ENCODE measurements at places on chromosomes 1 and 21. TPM values are rescaled to one million over a fixed set of nuclear protein-coding genes. Genes with fewer than 3 reads are reported as not detected.

LCE1D gene
- not detected for total RNA-seq

C1orf185 gene
- not detected for total RNA-seq

ARID1A gene
- total RNA-seq: 22.2 TPM

GJB3 gene
- not detected for total RNA-seq

CDC7 gene
- 15.4 TPM for total RNA-seq

LCE2D gene
- total RNA-seq: not detected

CBS gene
- total RNA-seq: 34.2 TPM

MATN1 gene
- total RNA-seq: 0.26 TPM

ERI3 gene
- 64.6 TPM for total RNA-seq

LHX8 gene
- total RNA-seq: 20.5 TPM

CACHD1 gene
- total RNA-seq: 0.34 TPM

GRCh38 chr1:152182431-152182830 is 23.4 kb upstream of the RPTN start:
- no peak for DNase-seq

- no peak for DNase-seq
These were observed 19.6 kb downstream of the CCDC30 start for GRCh38 chr1:42482635-42483153.

- DNase-seq: no peak
These were observed 6.6 kb downstream of the ADORA1 start for GRCh38 chr1:203133970-203134725.

DNA sequence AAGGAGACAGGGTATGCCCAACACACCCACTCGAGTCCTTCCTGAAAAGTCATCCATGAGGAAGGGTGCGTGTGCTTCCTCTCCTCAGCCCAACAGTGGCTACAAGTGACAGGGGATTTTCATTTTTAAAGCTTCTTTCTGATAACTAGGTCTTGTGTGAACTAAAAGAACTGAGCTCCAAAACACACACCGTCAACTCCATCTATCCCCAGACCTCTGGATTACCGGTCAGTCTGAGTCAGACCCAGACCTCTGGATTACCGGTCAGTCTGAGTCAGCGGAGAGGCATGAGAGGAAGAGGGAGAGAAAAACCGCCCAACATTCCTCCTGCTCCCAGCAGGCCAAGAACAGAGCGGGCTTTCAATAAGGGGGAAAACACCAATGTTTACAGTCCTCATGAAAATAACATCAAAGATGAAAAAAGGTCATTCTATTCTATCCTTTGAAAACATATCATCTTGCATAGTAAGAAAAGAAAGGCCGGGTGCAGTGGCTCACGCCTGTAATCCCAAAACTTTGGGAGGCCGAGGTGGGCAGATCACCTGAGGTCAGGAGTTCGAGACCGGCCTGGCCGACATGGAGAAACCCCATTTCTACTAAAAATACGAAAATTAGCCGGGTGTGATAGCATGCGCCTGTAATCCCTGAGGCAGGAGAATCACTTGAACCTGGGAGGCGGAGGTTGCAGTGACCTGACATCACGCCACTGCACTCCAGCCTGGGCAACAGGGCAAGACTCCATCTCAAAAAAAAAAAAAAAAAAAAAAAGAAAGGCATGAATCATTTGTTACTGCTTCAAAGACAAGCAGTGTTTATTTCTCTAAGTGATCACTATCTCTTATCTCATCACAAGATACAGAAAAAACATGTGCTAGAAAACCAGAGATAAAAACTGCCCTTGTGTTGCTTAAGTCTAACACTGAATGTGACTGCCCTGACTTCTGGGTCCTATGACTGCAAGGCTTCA is 3.4 kb downstream of the PTTG1IP start:
- DNase-seq: peak; percentile 97

GRCh38 chr1:204142032-204142974 is 9.5 kb downstream of the ETNK2 start:
- no peak for DNase-seq

- DNase-seq: no peak
These were observed 41.1 kb downstream of the PRKAA2 start for GRCh38 chr1:56686169-56686568.

GRCh38 chr21:27143476-27143875 is 176.6 kb upstream of the ADAMTS5 start:
- DNase-seq: no peak

- no peak for DNase-seq
These were observed 266.9 kb downstream of the TGFB2 start for GRCh38 chr1:218611916-218612585.

GRCh38 chr1:205610901-205611466 is 20.8 kb downstream of the ELK4 start:
- no peak for DNase-seq

DNA sequence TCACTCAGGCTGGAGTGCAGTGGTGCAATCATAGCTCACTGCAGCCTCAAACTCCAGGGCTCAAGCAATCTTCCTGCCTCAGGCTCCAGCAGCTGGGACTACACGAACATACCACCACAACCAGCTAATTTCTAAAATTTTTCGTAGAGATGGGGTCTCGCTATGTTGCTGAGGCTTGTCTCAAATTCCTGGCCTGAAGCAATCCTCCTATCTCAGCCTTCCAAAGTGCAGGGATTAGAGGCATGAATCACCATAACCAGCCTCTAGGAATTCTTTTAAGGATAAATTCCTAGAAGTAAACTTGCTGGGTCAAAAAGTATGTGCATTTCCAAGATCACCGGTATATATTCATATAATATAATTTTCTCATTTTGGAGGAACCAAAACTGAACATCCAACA is 17.6 kb upstream of the HUNK start:
- DNase-seq: no peak

DNA sequence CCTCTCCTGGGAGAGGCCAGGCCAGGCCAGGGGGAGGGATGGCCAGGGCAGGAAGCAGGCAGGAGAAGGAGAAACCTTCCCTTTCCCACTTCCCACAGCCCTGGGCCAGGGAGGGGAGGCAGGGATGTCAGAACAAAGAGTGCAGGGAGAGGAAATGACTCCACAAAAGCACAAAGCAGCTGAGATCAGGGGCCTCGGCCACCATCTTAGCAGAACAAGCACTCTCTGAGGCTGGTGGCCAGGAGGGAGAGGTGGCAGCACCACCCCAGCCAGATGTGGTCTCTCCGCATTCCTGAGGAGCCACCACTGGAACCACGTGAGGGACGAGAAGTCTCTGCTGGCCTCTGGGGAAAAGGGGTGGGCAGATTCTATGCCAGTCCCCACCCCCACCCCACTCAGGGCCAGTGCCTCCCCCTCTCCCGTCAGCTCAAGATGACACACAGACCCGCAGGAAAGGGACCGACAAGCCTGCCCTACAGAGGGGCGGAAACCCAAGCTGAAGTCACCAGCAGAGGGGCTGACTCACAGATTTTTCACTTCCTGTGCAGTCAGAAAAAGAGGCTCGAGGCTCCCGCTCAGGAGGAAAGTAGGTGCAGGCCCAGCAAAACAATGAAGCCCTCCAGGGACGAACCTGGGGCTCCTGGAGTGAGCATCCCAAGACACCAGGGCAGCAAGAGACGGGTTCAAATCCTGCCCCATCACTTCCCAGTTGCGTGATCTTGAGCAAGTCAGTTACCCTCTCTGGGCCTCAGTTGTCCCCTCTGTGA is 24.1 kb upstream of the ALDH4A1 start:
- DNase-seq: peak; percentile 94

DNA sequence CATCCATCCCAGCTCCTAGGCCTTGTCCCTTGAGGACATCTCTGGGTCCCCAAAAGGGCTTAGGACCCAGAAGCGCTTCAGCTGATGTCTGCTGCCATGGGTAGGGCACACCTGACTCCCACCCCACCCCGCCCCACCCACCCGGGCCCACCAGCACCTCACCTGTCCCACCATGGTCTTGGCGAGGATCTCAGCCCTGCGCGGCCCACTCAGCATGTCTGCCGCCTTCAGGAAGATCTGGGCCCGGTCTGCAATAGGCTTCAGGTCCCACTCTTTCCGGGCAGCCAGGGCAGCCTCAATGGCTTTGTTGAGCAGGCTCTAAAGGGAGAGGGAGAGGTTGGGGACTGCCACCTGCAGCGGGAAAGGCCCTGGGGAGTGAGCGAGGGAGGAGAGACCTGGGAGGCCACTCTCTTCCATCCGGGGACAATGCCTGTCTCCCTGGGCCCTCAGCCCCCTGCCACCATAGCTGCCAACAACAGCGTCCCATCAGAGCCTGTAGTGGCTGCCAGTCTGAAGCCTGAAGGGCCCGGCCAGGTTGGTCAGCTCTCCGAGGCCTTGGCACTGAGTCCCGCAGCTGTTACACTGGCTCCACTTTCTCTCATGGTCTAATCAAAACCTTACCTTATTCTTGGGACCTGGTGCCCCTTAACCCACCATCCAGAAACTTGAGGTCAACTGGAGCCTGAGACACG is 16.9 kb downstream of the ALDH4A1 start:
- DNase-seq: no peak

DNA sequence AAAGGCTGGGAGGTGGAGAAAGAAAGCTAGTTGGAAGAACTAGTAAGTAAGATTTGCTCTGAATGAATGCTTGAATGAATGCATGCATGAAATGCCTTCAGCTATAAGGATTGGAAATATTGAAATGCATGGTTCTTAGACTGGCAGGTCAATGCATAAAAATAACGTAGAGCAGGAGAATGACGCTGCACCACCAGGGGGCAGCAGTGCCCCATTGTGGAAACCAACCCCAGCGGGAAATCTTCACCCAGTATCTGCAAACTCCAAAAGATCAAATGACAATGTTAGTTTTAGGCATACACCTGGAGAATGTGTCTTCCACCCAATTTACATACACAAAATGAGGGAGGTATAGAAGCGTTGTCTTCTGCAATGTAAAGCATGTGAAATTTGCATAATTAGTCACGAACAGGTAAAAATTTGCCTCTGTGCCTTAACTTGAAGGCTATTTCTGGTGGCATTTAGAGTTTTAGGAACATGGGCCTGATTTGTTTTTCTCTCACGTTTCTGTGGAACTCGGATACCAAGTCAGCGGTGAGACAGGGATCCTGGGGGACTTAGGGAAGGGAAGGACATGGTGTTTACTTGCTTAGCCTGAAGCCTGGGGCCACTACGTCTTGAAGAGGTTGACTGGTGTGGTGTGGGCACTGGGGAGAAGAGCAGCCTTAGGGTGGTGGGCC is 78.6 kb downstream of the HHAT start:
- DNase-seq: peak; percentile 52

DNA sequence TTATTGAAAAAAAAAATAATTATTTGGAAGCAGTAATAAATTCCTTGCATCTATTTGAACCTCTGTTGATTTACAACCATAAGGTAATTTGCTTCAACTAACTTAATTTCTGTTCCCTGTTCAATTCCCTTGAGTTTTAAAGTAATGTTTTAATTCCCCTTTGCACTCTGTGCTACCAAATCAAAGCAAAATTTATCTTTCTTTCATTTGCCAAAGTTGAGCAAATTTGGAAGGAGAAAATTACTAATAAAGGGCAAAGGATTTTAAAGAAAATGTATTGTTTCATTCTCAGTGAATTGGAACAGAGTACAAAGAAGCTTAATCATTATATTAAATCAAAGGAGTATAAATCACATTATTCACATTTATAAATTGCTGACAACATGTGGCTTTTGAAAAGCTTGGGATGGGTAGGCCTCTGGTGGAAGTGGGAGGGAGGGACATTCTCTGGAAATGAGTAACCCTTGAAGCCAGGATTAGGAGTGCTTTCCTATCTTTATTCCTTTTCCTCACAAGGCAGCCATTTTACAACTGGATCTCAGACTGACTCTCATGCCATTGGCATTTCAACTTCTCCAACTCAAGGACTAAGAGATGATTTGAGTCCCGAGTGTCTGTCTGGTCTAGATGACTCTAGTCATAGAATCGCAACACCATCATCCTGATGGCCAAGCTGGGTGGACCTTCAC is 331.6 kb upstream of the DUSP10 start:
- peak; percentile 15 for DNase-seq

GRCh38 chr1:202202500-202203168 is 9.0 kb downstream of the LGR6 start:
- no peak for DNase-seq

DNA sequence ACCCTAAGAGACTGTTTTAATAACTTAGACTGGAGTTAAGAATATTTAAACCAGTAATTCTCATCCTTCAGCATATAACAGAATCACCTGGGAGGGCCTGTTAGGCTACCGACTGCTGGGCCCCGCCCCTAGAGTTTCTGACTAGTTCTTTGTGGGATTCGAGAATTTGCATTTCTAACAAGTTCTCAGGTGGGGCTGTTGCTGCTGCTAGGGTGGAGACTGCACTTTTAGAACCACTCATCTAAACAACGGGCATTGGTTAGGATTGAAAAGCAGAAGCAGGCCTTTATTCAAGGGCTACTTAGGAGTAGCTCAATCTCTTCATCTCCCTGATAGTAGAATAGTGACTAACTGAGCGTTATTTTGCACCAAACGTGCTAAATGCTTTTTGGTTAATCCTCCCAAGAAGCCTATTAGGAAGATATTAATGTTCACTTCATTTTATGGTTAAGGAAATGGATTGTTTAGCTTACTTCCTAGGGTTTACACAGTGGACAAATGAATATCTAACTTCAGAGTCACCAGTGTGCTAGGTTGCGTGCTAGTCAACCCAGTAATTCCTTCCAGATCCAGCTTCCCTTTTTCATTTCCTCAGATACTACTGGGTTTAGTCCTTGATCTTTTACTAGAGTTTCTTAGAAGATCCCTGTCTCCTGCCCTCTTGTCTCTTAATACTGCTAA is 31.1 kb upstream of the UAP1 start:
- DNase-seq: no peak

DNA sequence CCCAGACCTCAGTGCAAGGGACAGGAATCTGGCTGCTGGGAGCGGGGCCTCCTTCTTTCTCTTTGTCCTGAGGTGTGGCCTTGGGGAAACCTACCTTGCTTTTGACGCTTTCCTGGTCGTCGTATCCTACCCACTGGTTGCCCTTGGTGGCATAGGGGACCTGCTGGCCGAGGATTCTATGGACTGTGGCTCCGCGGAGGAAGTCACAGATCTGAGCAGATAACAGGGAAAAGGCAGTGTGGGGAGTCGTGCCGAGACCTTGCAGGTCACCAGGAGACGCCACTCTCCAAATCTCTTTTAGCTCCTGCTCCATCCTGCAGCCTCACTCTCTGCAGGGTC is 4.0 kb upstream of the MYBPH start:
- no peak for DNase-seq
